ENCODE measurements at places on chromosomes 3 and 15.

GRCh38 chr15:94943888-94944287 lies 712.5 kb downstream of the MCTP2 start:
- DNase-seq: no peak

DNA sequence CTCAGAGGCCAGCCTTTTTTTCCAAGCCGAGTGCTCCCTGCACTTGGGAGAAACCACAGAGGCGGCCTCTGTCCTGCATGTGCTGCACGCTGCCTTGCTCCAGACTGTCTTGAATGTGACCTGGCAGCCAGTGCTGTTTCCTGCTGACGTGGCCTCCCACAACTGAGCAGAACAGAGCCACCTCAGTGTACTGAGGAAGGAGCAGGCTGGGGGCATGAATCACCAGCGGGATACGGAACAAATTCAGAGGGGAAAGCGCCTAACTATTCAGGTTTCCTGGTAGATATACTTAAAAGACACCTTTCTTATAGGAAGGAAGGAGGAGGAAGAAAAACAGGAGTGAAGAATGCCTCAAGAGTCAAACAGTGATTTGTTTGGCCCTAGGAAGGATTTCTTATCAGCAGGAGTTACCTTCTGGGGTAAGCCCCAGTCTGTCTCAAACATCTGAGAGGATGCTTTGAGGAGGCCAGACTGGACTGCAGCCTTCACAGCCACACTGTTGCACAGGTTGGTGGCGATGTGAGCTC lies 114.0 kb downstream of the FNDC3B start:
- peak; percentile 15 for DNase-seq

GRCh38 chr15:94107652-94108051 lies 123.7 kb upstream of the MCTP2 start:
- DNase-seq: no peak

DNA sequence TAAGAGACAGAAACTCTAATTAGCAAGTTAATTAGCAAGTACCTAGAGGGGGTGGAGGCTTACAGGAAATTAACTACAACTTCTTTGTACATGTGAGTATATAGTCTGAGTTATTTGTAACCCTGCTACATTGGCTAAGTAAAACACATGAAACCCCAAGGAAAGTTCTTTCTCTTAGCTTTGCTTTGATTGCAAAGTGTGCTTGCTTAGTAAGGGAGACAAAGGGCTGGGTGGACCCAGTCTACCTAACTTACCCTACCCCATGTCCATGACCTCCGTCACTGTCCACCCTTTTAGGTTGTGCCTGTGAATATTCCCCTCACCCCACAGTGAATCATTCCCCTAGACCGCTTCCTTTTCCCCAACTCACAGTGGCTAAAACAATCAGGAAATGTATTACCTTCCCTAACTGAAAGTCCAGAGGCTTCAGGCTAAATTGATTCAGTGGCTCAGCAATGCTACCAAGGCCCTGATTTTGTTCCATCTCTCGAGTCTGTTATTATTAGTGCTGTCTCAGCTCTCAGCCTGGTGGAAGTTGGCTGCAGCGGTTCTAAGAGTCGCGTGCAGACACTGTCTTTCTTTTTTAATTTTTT lies 31.1 kb upstream of the RYR3 start:
- no peak for DNase-seq

GRCh38 chr15:63973212-63974009 lies 72.9 kb downstream of the DAPK2 start:
- no peak for DNase-seq

DNA sequence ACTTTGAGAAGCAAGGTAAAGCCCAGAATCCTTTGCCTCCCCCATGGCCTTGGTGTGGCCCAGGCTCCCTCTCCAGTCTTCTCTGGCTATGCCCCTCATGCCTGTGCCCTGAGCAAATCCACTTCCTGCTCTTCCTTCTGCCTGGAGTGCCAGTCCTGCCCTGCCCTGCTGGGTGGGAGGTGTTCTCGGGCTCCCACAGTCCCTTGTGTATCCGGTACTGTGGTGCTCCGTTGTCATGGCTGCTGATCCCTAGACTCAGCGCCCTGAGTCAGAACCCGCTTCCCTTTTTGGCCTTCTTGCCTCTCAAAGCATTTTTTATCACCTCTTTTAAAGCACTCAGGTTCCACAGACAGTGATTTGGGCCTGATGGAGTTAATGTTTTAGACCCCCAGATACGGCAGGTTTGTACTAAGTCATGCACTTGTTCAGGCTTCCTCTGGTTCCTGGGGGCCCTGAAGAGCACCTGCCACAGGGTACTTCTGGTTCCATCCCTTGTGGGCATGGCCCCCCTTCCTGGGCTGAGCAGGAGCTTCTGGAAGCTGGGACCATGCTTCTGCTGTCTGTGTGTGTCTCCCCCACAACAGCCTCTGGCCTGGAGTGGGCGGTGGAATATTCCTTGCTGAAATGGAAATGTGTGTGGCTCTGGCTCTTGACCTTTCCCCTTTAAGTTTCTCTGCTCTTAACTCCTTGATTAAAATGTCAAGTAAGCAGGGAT lies 29.6 kb upstream of the ADAMTS7 start:
- no peak for DNase-seq
